ENCODE measurements at places on chromosomes 5 and 9. TPM values are rescaled to one million over a fixed set of nuclear protein-coding genes. Genes with fewer than 3 reads are reported as not detected.

The STC2 gene
- 3.6 TPM for total RNA-seq

The SLC6A3 gene
- total RNA-seq, result 0.10 TPM

The TUT7 gene
- total RNA-seq, result 18.8 TPM

The LECT2 gene
- total RNA-seq, result not detected

The LAMC3 gene
- 30.1 TPM for total RNA-seq

The MSH3 gene
- 13.0 TPM for total RNA-seq

The IL9 gene
- not detected for total RNA-seq

The NIPAL4 gene
- total RNA-seq, result not detected

The CDH12 gene
- total RNA-seq, result 0.26 TPM

The NR5A1 gene
- total RNA-seq, result 1.2 TPM

The SRP19 gene
- 42.7 TPM for total RNA-seq

GRCh38 chr9:73810585-73811215 lies 659.0 kb downstream of the ANXA1 start:
- no peak for DNase-seq

GRCh38 chr5:34740389-34740806 lies 84.3 kb downstream of the RAI14 start:
- DNase-seq, result no peak

- no peak for DNase-seq
These were observed 49.9 kb downstream of the ITGA1 start for GRCh38 chr5:52837591-52838001.

DNA sequence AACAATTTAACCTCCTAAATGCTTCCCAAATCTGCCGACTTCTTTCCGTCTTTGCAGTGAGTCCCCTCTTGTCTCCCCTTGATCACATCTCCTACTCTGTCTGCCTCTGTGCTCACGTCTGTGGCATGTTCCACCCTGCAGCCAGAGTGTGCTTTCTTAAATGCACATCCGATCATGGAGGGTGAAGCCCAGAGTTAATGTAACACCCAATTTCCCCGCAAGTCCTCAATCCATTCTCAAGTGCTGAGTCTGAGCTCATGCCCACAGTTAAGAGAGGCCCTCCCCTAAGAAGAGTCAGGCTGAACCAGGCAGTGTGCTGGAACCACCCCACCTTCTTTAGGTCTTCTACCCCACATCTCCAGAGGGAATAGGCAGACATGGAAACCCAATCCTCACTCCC lies 164.8 kb downstream of the EPB41L4A start:
- DNase-seq, result no peak

- DNase-seq, result no peak
These were observed 78.0 kb downstream of the WNK2 start for GRCh38 chr9:93261735-93262523.

- DNase-seq, result peak; percentile 88
These were observed 34.5 kb upstream of the MED27 start for GRCh38 chr9:132114102-132114707.

- no peak for DNase-seq
These were observed 2.9 kb downstream of the CCDC107 start for GRCh38 chr9:35660966-35661415.

DNA sequence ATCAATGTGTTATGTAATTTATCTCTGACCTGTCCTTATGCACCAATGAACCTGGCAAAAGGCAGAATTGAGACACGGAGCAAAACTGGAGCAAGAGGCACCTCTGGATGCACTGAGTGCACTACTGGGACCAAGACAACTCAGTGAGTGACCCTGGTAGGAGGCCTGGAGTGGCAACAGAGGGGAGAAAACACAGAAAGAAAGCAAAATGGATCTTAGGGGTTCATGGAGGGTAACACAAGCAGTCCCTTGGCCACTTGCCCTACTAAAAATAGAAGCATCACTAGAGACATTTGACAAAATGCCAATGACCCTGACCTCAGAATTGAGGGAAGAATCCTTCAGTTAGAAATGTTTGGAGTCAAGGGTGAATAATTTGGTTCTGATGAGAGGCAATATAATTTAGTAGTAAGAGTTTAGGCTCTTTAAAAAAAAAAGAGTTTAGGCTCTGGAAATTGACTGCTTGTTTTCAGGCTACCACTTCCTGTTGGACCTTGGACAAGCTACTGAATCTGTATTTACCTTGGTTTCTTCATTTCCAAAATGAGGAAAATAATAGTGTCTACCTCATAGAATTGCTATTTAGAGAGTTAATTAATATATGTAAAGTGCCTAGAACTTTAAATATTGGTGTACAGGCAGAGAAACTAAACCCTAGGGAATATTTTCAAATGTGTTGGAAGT lies 234.9 kb upstream of the TARS1 start:
- DNase-seq, result no peak

- DNase-seq, result no peak
These were observed 95.4 kb upstream of the MINAR2 start for GRCh38 chr5:129652349-129653056.

GRCh38 chr5:15105799-15106393 lies 234.3 kb upstream of the ANKH start:
- DNase-seq, result peak; percentile 56

DNA sequence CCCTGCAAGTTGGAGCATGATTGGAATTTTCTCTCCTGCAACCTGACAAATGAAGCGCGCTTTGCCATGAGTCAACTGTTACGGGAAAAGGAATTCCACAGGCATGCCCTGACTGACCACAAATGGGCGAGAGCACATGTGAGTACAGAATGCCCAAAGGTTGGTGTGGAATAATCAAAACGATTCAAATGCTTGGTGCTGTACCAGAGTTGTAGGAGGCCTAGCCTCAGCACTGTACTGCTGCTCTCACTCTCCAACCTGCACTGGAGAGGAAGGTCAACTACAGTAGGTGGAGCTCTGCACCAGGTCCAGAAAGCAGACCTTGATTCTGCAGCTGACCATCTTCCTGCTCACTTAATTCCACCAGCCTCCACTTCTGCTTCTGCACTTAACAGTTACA lies 406.9 kb upstream of the ACTBL2 start:
- peak; percentile 21 for DNase-seq

DNA sequence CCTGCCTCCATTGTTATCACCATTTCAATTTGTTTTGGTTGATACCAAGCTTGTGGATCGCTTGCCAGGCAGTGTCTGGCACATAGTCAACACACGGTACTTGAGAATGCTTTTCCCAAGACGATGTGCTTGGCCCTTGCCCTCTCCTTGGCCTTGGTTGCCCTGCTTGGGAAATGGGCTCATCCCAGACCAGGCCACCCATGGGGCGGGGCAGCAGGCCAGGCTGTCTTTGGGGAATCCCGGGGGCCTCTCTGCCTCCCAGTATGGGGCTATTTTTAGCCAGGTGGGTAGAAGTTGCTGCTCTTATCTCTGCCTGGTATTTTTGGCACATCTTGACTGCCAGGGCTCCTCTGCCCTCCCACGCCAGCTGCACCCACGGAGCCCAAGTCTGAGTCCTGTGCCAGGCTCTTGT lies 49.9 kb downstream of the LMX1B start:
- DNase-seq, result no peak

DNA sequence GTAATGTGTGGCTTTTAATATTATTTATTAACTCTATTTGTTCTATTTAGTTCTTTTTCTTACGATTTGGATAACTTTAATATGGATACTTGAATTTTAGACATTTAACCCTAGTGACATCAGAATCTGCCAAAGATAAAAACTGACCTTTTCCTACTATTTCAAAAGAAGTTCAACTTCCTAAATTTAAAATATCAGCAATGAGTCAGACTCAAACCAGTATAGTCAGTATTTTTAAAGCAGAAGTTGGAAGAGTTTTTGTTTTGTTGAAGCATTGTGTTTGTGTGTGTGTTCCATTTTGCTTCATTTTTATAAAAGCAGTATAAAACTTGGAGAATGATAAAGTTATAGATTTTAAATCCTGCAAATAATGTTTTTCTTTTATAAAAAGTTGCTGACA lies 251.8 kb upstream of the RASA1 start:
- no peak for DNase-seq

- DNase-seq, result peak; percentile 79
These were observed 186.2 kb downstream of the FANCC start for GRCh38 chr9:95131023-95131943.

DNA sequence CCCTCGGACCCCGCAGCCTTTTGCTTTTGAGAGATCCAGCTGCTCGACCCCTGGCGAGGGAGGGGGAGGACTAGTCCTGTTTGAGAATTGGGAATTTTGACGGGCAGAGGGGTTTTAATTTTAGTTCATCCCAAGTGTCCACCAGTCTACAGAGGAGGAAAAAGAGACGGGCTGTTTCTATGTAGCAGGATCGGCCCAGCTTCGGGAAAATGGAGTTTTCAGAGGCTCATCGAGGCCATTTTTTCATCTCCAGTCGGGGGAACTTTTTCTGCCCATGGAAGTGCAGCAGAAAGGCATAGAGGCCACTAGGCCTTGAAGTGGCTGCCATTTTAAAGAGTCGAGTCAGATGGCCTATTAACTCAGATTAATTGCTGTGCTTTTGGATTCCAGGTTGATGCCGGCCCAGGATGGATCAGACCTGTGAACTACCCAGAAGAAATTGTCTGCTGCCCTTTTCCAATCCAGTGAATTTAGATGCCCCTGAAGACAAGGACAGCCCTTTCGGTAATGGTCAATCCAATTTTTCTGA lies 1.2 kb downstream of the NSD1 start:
- no peak for DNase-seq

GRCh38 chr5:58800861-58801540 lies 218.1 kb downstream of the RAB3C start:
- DNase-seq, result no peak

- DNase-seq, result peak; percentile 36
These were observed 48.7 kb upstream of the ZNF366 start for GRCh38 chr5:72555871-72556270.

DNA sequence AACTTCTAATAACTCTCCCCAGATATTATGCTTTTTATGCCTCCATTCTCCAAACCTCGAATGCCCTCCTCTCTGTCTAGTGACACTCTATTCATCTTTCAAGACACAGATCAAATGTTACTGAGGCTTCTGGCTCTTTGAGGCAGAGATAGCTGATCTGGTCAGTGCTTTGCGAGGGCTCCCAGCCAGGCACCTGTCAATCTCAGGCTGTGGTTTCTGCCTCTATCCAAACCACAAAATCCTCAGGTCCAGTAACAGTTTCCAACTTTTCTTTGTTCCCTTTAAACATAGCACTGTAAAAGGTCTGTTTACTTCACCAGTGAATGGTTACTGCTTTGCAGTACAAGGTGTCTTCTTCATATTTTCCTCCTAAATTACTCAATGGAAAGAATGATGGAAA lies 11.5 kb upstream of the STK32A start:
- no peak for DNase-seq

- DNase-seq, result no peak
These were observed 237.5 kb downstream of the AP3B1 start for GRCh38 chr5:78056901-78057514.

DNA sequence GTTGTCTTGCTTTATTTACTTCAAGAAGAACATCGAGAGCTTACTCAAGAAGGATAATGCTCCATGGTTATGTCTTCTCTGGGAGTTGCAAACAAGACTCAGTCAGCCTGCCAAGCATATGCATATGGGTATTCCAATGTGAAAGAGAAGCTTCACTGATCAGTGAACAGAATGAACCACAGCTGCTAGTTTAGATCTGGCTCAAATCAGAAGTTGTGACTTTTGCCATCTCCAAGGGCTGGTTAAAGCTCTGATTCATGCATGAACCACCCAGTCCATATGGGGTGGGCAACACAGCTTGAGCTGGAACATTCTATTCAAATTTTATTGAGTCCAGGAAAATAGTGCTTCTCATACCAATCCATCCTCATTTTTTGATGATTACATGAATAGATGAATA lies 50.0 kb downstream of the ATPSCKMT start:
- no peak for DNase-seq

GRCh38 chr5:850511-851006 lies at the start of gene ZDHHC11:
ZDHHC11 (minus strand) TSS chr5:850986; CDS start chr5:850602, 384 bp downstream.
- DNase-seq, result no peak

DNA sequence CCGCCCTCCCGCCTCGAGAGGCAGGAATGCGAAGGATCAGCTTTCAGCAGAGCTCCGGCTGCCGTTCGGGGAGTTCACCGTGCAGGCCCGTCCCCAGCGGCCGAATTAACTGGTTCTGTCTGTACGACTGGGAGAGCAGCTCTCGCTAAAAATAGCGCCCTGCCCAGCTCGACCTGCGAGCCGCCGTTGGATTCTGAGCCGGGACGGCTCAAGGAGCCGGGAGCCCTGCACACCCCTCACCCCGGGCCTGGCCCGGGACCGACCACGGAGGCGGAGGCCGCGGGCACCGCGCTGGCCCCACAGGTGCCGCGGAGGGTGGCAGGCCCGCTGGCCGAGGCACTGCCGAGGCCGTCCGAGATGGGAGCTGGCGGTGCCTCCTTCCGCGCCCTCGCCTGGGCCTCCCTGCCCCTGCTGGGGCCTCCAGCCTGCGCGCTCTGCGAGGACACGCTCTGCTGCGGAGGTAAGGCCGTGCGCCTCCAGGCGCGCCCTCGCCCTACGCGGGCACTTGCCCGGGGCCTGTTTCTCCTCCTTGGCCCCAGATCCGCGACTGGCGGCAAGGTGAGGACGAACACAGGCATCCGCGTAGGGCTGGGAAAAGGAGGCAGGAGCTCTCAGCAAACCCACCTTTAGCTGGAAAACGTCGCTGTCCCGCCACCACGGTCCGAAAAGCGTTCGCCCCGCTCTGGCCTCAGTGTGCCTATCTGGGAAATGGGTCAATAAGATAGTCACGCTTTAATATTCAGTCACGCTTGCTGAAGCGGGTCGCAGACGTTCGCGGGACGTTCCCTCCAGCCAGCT lies 53.1 kb upstream of the DAB2IP start:
- DNase-seq, result peak; percentile 76

DNA sequence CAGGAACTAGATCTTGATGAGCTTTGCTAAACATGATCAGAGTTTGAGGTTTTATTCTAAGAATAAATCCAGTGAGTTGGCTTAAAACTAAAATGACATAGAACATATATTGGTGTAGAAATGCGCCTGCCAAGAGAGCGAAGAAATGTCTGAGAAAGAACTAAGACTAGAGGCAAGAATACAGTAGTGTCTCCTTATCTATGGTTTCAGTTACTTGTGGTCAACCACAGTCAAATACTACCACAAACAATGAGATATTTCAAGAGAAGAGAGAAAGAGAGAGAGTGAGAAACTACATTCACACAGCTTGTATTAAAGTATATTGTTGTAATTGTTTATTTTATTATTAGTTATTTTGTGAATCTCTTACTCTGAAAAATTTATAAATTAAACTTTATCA lies 254.4 kb upstream of the CDH10 start:
- DNase-seq, result no peak

GRCh38 chr9:129282272-129282671 lies 104.2 kb upstream of the IER5L start:
- DNase-seq, result no peak

DNA sequence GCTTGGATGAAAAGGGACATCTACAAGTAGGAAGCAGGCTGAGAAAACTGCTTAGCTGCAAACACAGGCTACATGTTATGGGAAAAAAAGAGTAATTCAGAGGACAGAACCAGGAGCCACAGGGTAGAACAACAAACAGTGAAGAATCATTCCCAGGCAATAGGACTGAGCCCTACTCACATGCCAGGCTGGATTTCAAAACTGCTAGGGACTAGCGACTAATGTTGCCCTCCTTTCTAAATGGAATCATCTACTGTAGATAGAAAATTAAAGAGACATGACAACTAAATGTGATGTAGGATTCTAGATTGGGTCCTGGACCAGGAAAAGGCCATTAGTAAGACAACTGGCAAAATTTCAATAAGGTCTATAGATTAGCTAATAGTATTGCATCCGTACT lies 15.3 kb downstream of the NRG2 start:
- no peak for DNase-seq
